ENCODE measurements at places on chromosomes 16 and 17.

DNA sequence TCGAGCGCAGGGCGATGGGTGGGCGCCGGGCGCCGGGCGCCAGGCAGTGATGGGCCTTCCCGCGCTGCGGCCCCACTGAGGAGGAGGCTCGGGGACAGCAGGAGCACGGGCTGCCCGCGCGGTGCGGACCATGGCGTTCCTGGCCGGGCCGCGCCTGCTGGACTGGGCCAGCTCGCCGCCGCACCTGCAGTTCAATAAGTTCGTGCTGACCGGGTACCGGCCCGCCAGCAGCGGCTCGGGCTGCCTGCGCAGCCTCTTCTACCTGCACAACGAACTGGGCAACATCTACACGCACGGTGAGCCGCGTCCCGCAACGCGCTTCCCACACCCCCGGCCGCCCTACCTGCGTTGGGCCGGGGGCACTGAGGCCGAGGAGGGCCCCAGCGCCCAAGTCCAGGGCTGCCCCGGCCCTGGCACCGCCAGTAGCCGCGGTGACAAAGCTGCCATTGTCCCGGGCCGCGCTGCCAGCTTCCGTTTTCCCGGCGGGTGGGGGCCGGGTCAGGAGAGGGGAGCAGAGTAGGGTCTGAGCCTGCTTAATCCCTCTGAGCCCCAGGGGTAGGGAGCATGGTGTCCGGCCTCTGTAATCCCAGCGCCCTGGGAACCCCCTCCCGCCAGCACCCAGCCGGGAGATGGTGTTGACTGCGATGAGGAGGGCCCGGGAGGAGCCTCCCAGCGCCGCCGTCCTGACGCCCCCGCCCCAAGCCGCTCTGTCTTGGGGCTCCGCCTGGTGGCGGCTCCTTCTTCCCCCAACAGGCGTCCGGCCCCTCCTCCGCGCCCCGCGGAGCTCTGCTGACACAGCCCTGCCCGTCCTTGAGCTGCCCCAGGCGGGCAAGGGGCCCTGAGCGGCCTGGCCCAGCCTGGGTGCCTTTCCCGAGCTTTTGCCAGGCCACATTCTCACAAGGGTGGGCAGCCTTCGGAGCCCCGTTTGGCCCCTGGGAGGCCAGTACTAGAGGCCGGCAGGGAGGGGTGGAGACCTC is 685 bp downstream of the PAQR4 start:
- peak; percentile 88 for DNase-seq

- no peak for DNase-seq
These were observed 33.1 kb downstream of the ZNF469 start for GRCh38 chr16:88415713-88416323.

GRCh38 chr17:81487487-81488275 is 24.9 kb downstream of the ACTG1 start:
- DNase-seq = peak; percentile 92

GRCh38 chr16:63982741-63983140 is 1139.1 kb downstream of the CDH11 start:
- DNase-seq = no peak

- no peak for DNase-seq
These were observed 18.6 kb upstream of the CLTC start for GRCh38 chr17:59601130-59601529.

- DNase-seq = no peak
These were observed 480.0 kb downstream of the TOX3 start for GRCh38 chr16:52066962-52067361.

DNA sequence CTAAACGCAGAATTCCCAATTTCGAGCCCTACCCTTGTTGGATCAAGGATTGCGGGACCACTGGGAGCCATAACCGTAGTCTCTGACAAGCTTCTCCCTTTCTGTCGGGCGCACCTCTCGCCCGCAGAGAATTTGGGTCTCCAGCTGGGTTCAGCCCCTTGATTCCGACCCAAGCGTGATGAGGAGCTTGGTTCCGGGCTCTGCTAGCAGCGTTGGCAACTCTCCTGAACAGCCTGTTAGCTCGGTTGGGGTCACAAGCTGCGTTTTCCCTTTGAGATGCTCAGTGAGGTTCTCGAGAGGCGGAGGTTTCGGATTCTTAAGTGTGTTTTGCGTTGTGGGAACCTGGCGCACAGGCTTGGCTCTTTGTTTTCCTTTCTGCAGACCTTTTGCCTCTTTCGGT is 655 bp downstream of the ATXN1L start:
- DNase-seq = no peak
